Stimulated activated CD4-positive, alpha-beta T cell treated with anti-CD3 and anti-CD28 coated beads, Interleukin-1b, Interleukin-23, amount 100 ng/mL, for 1 hour (primary cell): ENCODE measurements at places on chromosomes 4 and X.

DNA sequence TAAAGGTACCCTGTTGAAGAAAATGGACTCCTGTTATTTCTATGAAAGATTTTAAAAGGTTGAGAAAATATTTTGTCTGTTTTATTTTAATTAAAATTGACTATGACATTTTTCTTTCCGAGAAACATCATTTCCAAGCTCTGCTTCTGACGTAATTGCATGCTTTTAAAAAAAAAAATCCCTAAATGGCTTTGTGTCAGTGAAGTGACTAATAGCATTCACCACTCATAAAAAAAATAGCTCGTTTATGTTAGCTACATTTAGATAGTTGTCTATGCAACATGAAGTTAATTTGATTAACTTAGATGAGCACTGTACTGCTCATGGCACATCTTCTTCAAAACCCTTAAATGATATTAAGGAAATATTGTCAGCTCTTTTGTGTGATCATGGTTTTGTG is 105.1 kb upstream of the KLHL13 start:
- no peak for DNase-seq

DNA sequence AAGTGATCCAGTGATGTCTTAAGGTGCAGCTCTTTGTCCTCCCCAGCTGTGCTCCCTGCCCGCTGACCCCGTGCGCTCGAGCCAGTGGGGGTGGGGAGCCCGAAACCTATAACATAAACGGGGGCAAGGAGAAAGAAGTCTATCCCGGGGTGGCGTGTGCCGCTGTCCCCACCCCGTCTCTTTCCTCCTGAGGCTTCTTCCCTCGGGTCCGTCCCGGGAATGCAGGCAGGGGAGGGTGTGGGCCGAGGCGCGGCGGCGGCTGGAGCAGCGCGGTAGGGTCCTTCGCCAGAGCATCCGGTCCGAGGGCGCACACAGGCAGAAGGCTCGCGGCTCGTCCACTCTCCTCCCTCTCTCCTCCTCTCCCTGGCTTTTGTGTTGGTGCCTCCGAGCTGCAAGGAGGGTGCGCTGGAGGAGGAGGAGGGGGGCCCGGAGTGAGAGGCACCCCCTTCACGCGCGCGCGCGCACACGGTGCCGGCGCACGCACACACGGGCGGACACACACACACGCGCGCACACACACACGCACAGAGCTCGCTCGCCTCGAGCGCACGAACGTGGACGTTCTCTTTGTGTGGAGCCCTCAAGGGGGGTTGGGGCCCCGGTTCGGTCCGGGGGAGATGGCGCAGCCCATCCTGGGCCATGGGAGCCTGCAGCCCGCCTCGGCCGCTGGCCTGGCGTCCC is at the start of gene RAB33A:
TSS of gene RAB33A (plus strand) at position 517 of the 681 bp plus-strand sequence. CDS start at position 618, 101 bp downstream.
- no peak for DNase-seq

DNA sequence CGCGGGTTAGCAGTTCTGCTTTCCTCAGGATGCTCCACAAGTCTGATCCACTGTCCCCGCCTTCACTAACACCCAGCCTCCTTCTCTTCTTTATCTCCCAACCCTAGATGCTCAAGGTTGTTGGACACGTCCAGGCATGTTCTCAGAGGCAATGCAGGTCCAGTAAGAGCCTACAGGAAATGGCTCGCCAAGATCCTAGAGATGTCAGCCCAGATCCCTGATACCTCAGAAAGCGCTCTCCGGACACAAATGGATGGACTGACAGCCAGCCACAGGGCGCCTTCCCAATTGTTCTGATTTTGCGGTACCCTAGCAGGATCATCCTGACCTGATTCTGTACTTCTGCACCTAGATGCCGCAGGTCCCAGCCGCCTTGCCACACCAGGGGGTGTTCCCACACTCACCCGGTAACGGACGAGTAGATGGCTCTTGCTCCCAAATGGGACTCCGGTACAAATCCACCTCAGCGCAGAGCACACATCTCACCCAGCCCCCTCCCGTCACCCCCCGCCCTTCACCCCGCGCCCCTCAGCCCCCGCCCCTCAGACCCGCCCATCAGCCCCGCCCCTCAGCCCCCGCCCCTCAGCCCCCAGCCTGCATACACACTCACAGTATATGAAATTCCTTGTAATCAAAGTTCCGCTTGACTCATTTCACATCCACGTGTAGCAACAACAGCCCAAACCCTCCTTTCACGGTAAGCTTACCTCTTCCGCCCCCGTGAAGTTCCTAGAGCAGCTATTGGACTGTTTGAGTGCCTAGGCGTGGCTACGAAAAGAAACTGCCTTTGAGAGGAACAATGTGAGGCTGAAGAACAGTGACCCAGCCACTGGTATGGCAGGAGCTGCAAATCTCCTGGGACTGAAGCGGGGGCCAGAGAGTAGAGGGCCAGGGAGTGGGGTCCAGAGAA is at the start of gene EDA2R:
TSS of gene EDA2R (minus strand) at position 488 of the 910 bp plus-strand sequence. CDS start 23,058 bp downstream, outside the sequence.
- DNase-seq = no peak

DNA sequence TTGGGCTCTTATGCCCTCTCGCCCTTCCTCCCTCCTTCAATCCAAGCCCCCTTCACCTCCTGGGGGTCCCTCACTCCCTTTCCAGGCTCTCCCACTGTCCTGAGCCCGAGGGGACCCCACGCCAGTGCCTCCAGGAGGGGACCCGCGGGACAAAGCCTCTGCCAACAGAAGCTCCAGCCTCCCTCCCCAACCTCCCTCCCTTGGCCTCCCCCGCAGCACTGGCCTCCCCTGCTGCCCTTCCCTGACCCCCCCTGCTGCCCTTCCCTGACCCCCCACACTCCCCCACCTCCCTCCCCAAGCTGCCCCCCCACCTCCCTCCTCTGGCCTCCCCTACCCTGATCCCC is 71.0 kb upstream of the MXD4 start:
- no peak for DNase-seq

DNA sequence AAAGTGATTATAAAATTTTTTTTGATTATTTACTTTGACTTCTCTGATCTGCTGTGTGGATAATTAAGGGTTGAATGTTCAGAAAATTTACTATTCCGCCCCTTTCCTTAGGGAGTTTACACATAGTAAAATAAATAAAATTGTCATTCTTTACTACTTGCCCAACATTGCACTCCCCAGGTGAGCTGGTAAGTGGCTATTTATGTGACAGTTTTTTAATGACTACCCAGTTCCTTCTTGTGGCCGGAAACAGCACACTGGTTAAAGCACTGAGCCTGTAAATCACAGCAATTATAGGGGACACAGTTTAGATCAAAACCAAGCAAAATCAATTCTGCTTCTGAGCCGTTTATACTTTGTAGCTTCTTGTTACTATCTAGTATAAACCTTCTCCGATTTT is 158.1 kb downstream of the FHIP1A start:
- no peak for DNase-seq

GRCh38 chrX:128664211-128664610 is 612.0 kb upstream of the ACTRT1 start:
- no peak for DNase-seq

DNA sequence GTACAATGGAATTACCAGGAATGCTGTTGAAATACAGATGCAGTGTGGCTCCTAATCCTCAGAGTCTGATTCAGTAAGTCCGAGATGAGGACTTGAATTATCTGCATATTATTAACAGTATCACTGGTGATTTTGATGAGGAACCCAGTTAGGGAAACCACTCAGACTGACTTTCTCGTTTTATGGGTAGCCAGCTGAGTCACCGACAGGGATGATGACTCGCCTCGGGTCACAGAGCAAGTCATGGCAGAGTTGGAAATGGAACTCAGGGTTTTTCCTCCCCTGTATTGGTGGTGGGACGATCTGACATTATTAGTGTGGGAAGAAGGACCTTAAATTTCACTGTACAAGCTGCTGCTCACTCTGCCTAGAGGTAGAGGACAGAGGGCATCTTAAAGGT is 51.3 kb downstream of the RTL9 start:
- DNase-seq = no peak
